ENCODE measurements at places on chromosomes 11 and 22.

DNA sequence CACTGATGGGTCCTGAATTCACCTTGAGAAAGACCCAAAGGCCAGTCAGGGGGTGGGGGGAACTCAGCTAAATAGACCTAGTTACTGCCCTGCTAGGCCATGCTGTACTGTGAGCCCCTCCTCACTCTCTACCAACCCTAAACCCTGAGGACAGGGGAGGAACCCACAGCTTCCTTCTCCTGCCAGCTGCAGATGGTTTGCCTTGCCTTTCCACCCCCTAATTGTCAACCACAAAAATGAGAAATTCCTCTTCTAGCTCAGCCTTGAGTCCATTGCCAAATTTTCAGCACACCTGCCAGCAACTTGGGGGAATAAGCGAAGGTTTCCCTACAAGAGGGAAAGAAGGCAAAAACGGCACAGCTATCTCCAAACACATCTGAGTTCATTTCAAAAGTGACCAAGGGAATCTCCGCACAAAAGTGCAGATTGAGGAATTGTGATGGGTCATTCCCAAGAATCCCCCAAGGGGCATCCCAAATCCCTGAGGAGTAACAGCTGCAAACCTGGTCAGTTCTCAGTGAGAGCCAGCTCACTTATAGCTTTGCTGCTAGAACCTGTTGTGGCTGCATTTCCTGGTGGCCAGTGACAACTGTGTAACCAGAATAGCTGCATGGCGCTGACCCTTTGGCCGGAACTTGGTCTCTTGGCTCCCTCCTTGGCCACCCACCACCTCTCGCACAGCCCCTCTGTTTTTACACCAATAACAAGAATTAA lies 2.4 kb upstream of the TTC36 start:
- DNase-seq: no peak

DNA sequence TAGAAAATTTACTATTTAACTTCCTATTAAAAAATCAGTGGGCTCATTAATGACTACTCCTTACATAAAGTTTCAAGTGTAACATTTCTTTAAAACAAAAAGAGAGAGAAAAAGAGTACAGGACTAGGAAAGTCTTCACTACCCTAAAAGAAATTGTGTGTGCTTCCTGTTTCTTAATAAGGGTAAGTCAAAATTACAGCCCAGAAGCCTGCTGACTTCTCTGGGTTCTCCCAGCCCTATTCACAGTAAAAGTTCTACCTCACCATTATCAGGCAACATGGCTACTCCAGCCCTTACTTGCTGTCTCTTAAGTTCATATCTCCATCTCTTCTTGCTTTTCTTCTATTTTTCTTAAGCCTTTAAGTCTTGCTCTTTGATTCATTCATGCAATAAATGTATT lies 20.3 kb upstream of the ZC3H12C start:
- no peak for DNase-seq

- no peak for DNase-seq
These were observed 159.4 kb downstream of the C11orf91 start for GRCh38 chr11:33540946-33541915.

DNA sequence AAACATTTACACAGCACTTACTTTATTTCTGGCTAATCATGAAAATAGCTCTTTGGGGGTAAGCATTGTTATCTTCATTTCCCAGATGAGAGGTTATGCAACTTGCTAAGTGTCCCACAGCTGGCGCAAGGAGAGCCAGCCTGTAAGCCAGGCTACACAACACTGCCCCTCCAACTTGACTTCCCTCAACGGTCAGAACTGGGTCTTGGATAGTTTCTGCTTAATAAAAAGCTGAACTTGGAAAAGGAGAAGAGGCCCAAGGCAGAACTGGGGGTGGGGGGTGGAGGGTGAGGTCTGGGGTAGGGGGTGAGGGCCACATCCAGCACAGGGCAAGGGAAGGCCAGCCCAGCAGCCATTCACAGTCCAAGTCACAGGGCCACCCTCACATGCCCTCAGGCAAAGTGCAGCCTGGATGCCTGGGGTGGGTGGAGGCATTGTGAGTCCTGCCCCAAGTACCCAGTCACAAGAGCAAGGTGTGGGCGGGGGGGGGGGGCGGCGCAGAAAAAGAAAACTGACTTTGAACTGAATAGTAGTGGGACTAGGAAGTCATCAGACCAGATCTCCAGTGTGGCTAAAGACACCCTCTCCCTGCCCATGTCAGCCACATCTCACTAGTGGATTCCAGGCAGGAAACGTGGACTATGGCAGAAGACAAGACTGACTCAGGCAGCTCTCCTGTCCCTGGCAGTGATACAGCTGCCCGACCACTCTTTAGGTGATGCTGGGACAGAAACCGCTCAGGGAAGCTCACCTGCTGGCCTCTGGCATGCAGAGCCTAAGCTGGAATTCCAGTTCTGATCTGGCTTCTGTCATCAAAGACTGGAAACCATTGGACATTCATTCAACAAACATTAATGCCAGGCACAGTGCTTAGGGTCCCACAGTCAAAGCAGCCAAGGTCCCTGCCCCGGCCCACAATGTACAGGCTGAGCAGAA lies 52.4 kb downstream of the PACSIN2 start:
- no peak for DNase-seq

DNA sequence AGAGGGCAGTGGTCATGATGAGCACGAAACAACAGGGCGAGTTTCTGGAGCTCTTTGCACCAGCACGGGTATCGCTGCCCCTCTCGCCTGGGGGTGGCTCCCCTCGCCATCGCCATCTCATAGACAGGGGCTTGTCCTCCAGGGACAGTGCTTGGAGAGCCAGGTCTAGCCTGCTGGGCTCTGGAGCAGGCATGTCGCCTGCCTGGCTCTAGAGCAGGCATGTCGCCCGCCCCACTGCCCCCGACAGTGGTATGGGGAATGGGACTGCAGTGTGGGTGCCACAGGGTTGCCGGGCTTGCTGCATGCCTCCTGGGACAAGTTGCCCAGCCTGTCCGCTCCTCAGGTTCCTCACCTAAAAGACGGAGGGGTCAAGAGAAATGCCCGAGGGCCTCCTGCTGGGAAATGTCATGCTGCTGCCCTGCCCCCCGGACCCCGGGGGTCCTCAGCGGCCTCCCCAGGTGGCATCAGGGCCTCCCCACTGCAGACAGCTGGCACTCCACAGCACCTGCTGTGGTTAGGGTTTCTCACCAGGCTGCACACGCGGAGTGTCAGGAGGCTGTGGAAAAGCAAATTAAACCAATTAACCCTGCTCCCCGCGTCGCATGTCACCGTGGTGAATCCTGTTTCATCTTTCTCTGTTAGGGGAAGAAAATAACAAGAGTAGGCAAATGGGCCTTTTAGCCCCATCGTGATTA lies 403.0 kb downstream of the TBC1D22A start:
- DNase-seq: no peak

DNA sequence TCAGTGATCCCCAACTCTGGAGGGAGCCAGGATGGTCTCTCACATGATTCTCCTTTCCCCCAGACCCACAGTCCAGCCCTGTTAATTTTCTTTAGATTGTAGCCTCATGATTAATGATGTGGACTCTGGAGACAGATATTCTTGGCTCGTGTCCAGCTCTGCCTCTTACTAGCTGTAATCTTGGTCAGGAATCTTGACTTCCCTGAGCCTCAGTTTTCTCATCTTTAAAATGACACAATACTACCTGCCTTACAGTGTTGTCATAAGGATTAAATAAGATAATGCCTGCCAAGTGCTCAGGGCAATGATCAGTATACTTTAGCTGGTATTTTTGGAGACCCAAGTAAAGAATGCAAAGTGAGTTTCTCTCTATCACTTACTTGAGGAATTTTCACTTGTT lies 60.0 kb downstream of the SPECC1L start:
- DNase-seq: no peak

GRCh38 chr11:28673691-28674432 lies 565.7 kb downstream of the METTL15 start:
- no peak for DNase-seq

DNA sequence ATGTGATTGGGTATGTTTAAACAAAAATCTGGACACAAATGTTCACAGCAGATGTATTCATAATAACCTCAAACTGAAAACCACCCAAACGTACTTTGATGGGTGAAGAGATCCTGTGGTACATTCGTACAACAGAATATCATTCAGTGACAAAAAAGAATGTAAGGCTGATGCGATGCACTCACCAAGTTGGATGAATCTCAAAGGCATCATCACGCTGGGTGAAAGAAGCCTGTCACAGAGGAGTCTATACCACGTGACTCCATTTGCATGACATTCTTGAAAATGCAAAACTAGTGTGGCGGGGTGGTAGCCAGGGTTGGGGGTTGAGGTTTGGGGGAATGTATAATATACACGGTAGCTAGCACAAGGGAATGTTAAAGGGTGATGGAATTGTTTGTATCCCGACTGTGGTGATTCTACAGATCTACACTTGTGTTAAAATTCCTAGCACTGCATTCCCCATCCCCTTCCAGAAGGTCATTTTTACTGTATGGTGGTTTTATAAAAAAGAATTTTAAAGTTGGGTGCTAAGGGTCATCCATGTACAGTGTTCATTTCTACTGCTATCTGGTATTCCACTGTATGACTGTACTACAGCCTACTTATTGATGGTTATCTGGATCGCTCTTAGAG lies 35.0 kb upstream of the SLC25A1 start:
- no peak for DNase-seq

DNA sequence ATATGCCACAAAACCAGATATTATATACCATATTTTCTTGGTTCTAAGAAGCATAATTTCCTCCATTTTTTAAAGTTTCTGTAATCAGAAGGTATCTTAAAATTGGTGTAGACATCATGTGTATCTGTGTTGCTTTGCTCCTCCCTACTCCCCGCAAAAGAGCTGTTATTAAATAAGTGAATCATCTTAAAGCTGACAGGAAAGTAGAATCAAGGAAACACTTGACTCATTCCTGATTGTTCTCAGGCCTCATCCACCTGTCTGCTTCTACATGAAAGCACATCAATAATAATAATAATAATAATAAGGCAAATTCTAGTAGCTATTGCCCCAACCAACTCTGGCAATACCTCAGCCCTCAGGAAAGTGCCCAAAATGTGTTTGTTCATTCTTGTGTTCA lies 26.2 kb upstream of the GUCY1A2 start:
- no peak for DNase-seq

DNA sequence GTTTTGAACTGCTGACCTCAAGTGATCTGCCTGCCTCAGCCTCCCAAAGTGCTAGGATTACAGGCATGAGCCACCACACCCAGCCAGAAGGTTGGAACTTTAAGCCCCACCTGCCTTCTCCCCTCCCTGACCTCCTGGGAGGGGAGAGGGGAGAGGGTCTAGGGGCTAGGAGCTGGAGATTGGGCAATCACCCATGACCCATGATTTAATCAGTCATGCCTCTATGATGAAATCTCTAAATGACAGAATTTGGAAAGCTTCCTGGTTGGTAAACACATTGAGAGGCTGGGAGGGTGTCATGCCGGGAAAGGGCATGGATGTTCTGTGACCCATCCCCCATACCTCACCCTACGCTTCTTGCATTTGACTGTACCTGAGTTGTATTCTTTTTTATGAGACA lies 17.1 kb upstream of the TFIP11 start:
- DNase-seq: no peak

- no peak for DNase-seq
These were observed 7.3 kb upstream of the NCF4 start for GRCh38 chr22:36853407-36854099.

Measured in cerebellar nuclear complex (tissue), 1 donor.